Glutamatergic neuron (in vitro differentiated cells): ENCODE measurements at places on chromosomes 5 and 9. TPM values are rescaled to one million over a fixed set of nuclear protein-coding genes. Genes with fewer than 3 reads are reported as not detected.

DNA sequence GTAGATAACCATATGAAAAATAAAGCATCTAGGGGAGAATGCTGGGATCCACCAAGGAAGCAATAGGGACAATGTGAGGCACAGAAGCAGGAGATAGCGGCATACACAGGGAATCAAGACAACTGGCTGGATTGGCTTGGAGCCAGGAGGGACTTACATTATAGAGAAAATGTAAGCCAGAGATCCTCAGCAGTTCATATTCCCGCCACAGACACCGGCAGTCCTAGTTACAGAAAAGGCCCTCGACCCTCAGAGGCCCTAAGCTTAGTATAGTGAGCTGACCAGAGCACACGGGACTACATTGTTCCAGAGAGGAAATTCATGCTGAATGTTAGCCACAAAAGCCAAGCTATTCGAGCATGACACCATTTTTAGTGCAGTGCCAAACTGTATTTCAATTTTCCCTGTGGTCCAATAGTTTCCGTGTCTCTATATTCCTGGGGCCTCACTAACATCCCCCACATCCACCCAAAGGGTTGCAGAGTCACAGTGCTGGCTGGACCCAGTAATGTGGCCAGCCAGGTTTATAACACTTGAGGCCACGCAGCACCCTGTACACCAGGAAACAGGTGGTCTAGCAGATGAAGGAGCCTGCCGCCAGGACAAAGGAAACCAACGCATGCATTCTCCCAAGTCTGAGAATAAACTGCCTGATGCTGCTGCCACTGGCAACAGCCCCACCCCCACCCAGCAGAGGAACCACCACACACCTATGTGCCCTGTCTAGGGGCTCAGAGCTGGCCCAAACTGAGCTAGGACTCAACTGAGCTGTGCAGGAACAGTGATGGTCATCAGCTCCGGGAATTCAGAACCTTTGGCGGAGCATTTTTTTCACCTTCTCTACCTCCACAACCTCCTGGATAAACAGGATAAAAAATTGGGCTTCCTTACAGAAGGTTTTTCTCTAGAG is 693.2 kb upstream of the CHD1 start:
- no peak for DNase-seq

- no peak for DNase-seq
Observed at GRCh38 chr9:2120926-2121689, 106.0 kb downstream of the SMARCA2 start.

BAAT gene
- total RNA-seq = 0.54 TPM

- no peak for DNase-seq
Observed at GRCh38 chr9:128628471-128629048, 28.1 kb downstream of the DYNC2I2 start.

DNA sequence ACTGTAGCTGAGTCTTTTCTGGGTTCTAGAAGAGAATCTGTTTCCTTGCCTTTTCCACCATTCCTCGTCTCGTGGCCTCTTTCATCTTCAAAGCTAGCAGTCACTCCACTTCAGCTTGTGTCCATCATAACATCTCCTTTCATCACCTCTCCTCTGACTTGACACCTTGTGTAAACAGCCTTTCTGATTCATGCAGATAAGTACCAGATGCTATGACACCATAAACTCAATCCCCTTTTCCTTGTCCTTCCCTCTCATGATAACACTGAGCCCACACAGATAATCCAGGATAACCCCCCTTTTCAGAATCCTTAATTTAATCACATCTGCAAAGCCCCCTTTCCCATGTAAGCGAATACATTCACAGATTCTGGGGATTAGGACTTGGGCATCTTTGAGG is 95.5 kb downstream of the SNX24 start:
- DNase-seq = no peak

GRCh38 chr5:62271870-62272269 is 34.1 kb upstream of the KIF2A start:
- no peak for DNase-seq

ADAMTS13 gene
- total RNA-seq = 27.9 TPM

KIF4B gene
- total RNA-seq = not detected

DNA sequence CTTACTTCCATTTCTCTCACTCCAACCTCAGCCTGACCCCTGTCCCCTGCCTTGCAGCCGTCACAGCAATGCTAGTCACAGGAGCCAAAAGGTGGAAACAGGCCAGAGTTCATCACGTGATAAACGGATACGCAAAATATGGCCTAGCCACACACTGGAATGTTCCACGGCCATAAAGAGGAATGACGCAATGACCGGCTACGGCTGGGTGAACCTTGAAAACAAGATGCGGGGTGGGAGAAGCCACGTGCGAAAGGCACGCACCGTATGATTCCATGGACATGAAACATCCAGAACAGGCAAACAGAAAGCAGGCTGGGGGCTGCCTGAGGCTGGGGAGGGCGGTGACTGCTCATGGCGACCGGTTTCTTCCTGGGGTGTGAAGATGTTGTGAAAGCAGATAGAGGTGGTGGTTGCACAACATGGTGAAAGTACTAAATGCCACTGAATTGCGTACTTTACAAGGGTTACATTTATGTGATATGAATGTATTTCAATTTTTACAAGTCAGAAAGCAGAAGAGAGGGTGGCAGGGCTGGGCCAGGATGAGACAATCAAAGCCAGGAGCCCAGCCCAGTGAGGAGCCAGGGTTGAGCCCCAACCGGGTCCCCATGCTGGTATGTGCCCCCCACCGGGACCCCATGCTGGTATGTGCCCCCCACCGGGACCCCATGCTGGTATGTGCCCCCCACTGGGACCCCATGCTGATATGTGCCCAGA is 117.8 kb upstream of the SARDH start:
- DNase-seq = no peak

LCN1 gene
- total RNA-seq = not detected

GRCh38 chr5:159478950-159479349 is 148.7 kb upstream of the IL12B start:
- no peak for DNase-seq
